Activated CD8-positive, alpha-beta memory T cell treated with anti-CD3 and anti-CD28 coated beads, Interleukin-2, amount 50 U/mL, for 48 hours (primary cell): ENCODE measurements at places on chromosomes 1 and 21.

GRCh38 chr1:224081604-224082003, 32.3 kb upstream of the FBXO28 start:
- no peak for DNase-seq

DNA sequence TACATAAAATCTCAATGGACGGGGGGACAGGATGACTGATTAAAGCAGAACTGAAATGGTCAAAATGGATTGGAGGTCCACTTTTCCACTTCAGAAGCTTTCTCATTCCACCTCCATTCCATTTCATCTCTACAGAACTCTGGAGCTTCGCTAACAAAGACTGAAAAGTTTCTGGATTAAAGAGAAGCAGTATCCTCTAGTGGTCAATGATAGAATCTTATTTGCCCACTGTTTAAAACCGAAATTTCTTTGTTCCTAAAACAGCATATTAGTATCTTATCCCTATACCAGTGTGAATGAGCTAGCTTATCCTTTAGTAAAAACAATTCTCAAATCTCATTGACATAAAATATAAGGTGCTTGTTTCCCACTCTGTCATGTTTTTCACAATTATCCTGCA, 890.6 kb downstream of the KCNT2 start:
- no peak for DNase-seq

GRCh38 chr1:31535561-31535960, 40.8 kb upstream of the TINAGL1 start:
- DNase-seq, result no peak

DNA sequence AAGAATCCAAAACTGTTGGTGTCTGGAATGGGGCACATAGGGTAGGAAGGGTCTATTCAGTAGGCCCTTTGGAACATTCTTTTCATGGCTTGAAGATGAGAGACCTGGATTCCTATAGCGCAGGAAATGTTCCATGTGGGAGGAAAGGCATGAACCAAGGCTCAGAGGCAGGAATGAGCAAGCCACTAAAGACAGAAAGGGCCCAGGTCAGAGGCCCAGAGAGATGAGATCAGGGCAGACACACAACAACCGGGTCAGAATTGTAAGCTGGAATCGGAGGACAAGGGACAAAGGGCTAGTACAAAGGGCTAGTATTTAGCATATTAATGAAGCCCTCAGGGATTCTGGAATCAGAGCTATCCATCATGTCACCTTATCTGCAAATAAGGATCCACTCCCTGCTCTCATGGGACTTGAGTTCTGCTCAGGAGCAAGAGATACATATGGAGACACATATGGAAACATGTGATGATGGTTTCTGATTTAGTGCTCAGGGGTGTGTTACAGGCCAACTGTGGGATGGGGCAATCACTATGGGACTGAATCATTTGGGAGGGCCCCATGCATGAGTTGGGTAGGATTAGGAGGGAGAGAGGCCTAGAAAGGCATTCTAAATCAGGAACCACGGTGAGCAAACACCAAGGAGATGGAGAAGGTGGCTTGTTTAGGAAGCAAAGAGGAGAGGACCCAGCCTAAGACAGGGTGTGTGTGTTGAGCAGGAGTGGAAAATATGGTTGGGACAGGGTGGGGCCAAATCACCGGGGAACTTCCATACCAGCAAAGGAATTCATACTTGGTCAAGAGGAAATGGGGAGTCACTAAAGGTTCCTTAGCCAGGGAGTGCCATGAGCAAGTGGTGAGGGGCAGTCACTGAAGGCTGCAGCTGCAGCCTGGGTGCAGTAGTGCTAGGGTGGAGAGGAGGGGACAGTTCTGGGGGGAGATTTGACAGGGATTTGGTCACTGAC, 8.6 kb downstream of the NECTIN4 start:
- no peak for DNase-seq

DNA sequence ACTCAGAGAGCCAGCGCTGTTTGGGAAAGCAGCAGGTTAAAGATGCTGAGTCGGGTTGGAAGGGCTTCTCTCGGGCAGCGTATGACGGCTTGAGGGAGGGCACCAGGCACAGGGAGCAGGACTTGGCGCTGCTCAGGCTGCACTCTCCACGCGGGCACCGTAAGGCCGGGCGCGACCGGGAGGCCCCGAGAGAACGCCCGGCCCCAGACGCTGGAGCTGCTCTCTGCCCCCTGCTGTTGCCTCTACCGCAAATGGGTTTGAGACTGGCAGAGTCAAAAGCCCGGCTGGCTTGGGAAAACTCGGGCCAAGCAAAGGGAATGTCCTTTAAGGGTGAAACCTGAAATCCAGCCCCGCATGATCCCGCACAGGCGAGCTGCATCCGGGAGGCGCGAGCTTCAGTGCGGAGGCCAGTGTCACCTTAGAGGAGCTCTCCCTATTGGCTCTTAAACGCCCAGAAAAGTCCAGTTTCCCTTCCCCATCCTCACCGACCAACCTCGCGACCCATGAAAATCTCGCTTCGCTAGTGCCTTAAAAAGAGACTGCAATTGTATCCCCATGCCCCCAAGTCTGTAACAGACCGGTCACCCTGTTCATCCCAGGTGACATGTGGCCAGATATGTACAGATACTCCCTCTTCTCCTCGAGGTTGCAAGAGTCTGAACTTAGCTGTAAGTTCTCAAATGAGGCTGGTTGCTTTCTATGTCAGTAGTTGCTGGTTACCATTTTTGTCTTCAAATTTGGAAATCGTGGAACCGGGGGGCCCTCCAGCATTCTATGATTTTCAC, 1.1 kb downstream of the PRRX1 start:
- peak; percentile 58 for DNase-seq

DNA sequence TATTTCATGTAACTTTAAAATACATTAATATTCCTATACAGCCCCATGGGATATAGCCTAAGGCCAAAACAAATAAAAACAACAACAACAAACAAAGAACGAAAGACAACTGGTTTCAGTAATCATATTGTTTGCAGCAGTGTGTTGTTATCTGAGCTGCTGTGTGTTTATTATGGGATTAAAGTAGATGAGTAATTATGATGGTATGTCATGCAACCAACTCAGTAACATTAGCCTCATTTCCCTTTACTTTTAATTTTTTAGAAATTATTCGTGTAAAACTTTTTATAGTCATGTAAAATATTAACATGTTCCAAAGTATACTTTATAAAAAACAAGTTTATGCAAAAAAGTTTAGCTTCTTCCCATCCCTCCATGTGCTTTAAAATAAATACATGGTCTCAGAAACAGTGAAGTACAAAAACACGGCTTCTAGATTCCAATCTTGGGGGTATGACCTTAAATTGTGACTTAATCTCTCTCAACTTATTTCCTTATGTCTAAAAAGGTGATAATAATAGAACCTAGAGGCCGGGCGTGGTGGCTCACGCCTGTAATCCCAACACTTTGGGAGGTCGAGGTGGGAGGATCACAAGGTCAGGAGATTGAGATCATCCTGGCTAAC, 176.1 kb downstream of the SLC45A1 start:
- DNase-seq, result no peak

DNA sequence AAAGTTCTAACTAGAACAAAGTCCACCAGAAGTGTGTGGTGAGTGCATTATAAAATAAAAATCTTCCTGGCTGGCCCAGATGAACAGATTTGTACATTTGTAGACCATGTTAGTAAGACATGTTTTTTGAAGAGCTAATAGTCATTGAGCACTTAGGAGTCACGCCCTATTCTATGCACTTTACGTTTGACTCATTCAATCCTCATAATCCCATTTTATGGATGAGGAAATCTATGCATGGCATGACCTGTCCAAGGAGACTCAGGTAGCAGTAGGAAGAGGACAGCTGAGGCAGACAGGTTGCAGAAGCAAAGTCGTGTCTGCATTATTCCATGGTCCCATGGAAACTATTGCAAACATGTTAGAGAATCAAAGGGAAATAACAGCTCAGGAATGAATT, 30.3 kb upstream of the LPAR3 start:
- no peak for DNase-seq

DNA sequence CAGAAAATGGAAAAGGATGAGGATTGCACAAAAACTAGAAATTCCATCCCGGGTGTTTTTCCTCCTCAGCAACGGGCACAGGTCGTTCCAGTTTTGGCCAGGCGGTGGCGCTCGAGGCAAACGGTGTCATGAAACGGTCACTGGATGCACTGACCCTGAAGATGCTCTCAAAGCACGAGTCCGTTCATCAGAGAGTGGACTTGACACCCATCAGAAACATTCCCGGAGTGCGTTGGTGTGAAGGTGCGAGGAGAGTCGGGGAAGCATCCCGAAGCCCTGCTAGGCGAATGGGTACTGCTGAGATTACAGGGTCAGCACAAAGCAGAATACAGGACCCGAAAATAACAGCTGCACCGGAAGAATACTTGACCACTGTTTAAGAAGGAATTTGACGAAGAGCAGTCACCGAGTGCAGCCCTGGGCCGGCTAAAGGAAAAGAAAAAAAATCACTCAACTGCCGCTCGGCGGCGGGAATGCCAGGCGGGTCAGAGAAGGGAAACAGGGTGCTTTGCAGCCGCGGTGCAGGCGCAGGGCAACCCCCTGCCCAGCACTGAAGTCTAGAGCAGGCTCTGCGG, 71.7 kb upstream of the ETS2 start:
- DNase-seq, result peak; percentile 96

- DNase-seq, result no peak
Measured at GRCh38 chr1:174743654-174744561, 255.8 kb upstream of the CACYBP start.

GRCh38 chr21:25791319-25791718, 56.5 kb downstream of the GABPA start:
- DNase-seq, result no peak

- peak; percentile 18 for DNase-seq
Measured at GRCh38 chr1:223224465-223224864, 81.4 kb upstream of the TLR5 start.

DNA sequence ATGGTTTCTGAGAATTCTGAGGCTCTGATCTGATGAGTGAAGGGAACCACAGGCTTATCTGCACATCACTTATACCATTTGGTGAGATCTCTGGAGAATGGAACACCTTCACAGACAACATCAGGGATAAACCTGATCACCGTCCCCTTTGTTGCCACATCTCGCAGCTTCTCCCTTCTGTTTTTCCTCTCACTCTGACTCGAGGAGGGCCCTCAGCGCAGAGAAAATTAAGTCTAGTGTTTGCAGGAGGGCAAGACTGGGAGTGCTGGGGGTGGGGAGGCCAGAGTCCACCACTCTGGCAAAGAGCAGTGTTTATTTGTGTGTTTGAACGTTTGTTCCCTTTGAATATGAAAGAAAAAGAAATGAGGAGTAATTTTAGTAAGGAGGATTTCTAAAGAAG, 29.0 kb upstream of the BATF3 start:
- DNase-seq, result no peak

DNA sequence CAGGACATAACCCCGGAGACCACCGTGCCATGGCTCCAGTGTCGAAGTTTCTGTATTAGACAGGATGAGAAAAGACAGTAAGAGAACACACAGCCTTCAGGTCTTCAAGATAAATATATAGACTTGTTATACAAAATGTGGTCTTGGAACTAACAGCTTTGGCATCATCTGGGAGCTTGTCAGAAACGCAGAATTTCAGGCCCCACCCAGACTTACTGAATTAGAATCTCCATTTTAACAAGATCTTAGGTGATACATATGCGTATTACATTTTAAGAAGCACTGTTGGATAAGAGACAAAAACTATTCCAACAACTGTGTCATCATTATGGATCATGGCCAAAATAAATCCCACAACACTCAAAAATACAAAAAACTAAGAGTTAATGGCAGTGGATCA, 239.3 kb downstream of the ASTN1 start:
- no peak for DNase-seq

GRCh38 chr1:112872551-112872962, 83.4 kb downstream of the SLC16A1 start:
- no peak for DNase-seq

- DNase-seq, result no peak
Measured at GRCh38 chr1:15627343-15627988, 10.2 kb downstream of the DDI2 start.

GRCh38 chr1:37486680-37487618, 12.6 kb downstream of the ZC3H12A start:
- peak; percentile 95 for DNase-seq

GRCh38 chr21:35954066-35954465, 106.3 kb downstream of the SETD4 start:
- no peak for DNase-seq

DNA sequence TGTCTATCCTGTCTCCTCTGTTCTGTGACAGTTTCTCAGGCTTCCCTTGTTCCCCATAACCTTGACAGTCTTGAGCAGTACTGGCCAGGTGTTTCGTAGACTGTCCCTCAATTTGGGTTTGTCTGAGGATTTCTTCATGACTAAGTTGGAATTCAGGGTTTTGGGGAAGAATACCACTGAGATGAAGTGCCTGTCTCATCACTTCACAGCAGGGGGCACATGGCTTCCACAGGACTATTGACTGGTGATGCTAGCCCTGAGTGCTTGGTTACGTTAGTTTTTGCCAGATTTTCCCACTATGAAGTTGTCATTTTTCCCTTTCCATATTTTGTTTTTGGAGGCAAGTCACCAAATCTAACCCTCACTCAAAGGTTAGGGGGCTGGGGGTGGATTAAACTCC, 45.7 kb downstream of the CDCP2 start:
- DNase-seq, result no peak

DNA sequence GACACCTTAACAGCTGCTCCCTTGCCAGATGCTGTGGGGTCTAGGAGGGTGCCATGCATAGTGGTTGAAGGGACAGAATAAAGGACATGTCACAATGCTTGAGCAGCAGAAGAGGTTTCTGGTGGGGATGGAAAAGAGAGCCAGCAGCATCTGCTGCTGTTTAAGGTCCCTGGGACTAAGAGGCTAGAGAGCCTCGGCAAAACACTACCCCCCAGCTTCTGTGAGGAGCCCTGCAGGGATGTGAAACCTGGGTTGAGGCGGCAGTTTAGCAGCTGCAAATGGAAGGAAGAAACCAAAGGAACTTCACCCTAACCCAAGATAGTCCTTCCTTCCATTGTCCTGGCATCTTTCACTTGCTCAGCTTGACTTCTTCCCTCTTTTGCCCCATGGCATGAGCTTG, 39.4 kb downstream of the PLXNA2 start:
- no peak for DNase-seq

- no peak for DNase-seq
Measured at GRCh38 chr1:113734357-113735055, 24.8 kb downstream of the PHTF1 start.

DNA sequence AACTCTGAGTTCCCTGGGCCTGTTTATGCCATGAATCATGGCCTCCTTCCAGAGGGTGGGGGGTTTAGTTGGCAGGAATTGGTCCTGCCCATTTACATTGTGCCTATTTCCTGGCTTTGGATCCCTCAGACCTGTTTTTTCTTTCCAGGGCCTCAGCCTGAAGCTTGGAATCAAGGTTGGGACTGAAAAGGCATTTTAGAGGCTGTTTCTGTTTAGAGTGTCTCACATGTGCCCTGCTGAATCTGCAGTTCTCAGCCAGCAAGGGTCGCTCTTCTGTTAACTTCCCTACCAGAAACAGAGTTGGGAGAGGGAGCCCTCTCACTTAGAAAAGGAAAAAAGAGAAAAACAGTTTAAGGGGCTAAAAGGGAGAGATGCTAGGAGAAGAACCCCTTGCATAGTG, 191.1 kb downstream of the PTPRC start:
- no peak for DNase-seq

DNA sequence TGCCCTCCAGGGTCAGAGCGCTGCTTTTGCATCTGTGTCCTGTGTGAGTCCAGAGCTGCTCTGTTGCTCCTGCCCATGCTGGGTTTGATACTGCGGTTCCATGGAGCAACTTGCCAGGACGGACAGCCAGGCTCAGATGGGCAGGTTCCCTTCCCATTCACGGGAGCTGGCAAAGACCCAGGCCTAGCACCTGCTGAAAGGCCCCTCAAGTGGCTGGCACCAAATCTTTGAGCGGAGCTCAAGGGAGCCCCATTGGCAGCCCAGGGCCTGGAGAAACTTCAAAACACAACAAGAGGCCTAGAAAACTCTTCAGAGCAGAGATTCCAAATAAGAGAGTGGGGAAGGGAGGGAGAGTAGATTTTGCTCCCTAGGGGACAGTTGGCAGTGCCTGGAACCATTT, 97.2 kb downstream of the ACTL8 start:
- no peak for DNase-seq
